Effector CD4-positive, alpha-beta T cell (primary cell): ENCODE measurements at places on chromosomes 2 and 18.

GRCh38 chr2:51553476-51553875, 521.5 kb upstream of the NRXN1 start:
- no peak for DNase-seq

DNA sequence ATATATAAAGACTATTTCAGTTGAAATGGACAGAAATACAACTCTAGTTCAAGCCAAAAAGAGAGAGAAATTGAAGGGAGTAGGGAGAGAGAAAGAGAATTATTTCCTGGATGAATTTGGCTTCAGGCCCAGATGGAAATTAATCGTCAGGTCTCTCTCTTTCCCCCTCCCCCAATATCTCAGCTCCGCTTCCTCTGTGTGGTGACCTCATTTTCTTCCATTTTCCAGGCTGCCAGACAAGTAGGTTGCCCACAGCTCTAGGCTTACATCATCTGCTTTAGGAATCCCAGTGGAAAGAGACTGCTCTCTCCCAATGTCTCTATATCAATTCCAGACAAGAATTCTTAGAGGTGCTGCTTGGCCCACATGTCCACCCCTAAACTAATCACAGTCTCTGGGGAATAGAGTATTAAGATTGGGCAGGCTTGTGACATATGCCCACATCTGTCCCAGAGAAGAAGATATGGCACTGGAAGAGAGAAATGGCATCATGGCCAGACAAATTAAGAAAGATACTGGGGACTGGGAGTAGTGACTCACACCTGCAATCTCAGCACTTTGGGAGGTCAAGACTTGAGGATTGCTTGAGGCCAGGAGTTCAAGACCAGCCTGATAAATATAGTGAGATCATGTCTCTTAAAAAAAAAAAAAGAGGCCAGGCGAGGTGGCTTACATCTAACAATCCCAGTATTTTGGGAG, 37.2 kb upstream of the CFAP36 start:
- no peak for DNase-seq

DNA sequence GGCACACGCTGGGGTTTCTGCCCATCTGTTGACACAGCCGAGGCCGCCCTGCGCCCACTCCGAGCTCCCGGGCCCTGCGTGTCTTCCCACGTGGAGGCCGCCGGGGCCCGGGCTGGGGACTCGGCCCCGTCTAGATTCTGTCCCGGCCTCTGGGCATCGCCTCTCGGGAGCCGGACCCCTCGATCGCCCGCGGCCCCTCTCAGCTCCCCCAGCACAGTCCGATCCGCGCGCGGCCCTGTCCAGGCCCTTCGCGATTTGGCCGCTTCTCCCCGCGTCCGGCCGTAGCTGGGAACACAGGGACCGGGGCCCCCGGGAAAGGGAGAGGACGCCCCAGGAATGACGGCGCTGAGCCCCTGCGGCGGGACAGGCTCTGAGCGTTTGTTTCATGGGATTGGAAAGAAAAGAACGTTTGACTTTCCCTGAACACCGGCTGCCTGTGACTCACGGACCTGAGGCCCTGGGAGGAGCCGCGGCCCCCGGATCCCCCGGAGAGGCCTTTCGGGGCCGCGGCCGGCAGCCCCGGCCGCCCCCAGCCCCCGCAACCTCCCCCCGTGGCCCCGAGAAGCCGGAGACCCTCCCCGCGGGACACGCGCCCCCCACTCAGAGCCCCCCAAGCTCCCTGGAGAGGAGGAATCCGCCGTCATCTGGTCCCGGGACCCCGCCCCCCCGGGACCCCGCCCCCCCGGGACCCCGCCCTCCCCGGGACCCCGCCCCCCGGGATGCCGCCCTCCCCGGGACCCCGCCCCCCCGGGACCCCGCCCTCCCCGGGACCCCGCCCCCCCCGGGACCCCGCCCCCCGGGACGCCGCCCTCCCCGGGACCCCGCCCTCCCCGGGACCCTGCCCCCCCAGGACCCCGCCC, 62.7 kb upstream of the CTDP1 start:
- DNase-seq = no peak

DNA sequence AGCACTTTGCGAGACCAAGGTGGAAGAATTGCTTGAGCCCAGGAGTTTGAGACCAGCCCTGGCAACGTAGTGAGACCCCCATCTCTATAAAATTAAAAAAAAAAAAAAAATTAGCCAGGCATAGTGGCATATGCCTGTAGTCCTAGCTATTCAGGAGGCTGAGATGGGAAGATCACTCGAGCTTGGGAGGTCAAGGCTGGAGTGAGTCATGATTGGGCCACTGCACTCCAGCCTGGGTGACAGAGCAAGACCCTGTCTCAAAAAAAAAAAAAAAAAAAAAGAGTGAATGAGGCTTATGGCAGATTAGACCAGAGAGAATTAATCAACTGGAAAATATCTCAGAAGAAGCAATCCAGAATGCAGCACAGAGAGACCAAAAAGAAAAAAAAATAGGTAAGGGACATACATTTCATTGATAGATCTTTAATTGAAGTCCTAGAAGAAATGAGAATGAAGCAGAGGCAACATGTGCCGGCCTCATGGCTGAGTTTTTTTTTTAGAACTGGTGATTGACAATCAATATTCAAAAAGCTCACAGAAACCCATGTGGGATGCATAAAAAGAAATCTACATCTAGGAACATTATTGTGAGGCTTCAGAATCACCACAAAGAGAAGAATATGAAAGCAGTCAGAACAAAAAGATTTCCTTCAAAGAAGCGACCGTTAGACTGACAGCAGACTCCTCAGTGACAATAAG, 32.2 kb upstream of the ELAC1 start:
- DNase-seq = no peak

- DNase-seq = no peak
Measured at GRCh38 chr18:75114231-75114764, 94.6 kb downstream of the PTGR3 start.

- no peak for DNase-seq
Measured at GRCh38 chr2:23069923-23070322, 315.1 kb upstream of the KLHL29 start.

- no peak for DNase-seq
Measured at GRCh38 chr2:118665784-118666529, 181.5 kb downstream of the EN1 start.
